GM23338 (cell line): ENCODE measurements at places on chromosomes 7 and 10.

- peak; percentile 18 for DNase-seq
These were observed 61.7 kb upstream of the ZNRF2 start for GRCh38 chr7:30222515-30223215.

DNA sequence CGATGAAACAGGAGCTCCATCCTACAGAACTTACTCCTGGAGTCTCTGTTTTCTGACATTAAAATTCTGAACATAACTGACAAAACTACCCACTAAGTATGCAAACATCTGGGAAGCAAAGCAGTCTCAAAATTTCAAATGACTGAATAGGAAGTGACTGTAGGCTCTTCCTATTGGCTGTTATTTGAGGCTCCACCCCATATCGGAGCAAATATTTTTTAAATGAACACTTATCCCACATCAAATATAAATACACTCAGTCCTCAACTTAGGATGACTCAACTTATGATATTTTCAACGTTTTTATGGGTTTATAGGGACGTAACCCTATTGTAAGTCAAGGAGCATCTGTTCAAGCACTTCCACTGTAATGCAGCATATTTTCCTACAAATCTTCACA, 8.8 kb downstream of the HSPA12A start:
- DNase-seq = no peak

- no peak for DNase-seq
These were observed 162.7 kb downstream of the CDCA7L start for GRCh38 chr7:21782996-21783395.

DNA sequence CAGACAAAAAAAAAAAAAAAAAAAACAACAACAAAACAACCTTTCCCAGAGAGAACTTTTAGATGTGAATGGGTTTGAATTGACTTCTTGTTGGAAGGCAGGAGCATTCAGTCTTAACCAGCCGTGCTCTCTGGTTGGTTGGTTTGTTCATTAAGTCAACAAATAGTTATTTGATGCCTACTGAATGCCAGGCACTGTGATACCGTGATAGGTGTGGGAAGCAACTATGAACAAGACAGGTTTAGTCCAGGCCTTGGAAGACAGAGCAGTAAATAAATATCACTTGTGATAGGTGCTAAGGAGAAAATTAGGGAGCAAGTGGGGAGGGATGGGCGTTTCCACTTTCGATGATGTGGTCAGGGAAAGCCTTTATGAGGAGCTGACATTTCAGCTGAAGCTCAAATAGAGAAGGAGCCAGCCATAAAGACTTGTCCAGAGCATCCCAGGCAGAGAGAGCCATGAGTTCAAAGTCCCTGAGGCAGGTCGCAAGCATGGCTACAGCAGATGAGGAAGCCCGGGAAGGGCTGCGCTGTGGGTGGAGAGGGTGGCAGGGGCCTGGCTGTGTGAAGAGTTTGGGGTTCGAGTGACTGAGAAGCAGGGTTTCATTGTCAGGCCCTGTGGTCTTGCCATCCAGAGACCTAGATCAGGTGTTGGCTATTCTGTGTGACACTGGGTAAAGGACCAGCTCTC, 8.0 kb downstream of the TSPAN15 start:
- DNase-seq = no peak

DNA sequence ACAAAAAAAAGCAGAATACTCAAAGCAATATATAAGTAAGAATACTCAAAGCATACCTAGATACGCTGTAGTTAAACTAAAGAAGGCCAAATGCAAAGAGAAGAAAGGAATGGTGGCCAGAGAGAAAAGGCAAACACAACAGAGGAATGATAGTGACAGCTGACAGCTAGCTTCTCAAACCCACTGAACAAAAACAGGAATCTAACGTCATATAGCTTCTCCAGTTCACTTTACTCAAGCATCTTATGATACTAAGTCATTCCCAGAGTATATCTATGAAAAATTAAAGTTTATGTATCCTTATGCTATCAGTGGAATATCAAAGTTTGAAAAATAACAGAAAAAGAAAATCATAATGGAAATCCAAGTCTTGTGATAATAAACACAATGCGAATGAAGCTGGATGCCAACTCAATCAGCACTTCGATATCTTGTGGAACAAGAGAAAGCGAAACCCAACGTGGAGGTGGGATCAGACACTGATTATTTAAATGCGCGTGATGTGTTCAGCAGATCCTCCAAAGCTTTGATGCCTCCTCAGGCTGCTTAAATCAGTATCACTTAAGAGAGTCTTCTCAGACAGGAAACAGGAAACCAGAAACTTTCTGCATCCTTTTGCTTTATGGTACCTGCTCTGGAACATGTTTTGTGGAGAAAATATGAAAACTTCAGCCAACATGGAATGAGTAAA, 102.8 kb downstream of the PIP4K2A start:
- DNase-seq = no peak

GRCh38 chr7:98618786-98619185, 1.7 kb downstream of the NPTX2 start:
- DNase-seq = no peak
